ENCODE measurements at places on chromosomes 1 and 21.

DNA sequence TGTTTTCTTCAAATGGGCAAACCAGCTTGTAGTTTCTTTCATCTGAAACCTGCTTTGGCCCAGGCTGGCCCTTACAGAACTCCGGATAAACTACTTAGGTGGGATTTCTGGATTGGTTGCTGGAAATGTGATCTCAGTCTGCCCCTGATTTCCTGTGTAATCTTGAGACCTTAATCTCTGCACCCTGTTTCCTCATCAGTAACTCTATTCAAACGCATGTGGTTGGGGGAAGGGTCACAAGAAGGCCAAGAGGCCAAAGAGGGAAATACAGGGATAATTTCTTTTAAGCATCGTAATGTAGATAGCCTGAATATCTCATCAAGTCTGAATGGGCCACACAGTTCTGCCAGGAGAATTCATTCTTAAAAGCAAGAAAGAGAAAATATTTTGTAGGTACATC, 483.6 kb downstream of the LTN1 start:
- no peak for DNase-seq

DNA sequence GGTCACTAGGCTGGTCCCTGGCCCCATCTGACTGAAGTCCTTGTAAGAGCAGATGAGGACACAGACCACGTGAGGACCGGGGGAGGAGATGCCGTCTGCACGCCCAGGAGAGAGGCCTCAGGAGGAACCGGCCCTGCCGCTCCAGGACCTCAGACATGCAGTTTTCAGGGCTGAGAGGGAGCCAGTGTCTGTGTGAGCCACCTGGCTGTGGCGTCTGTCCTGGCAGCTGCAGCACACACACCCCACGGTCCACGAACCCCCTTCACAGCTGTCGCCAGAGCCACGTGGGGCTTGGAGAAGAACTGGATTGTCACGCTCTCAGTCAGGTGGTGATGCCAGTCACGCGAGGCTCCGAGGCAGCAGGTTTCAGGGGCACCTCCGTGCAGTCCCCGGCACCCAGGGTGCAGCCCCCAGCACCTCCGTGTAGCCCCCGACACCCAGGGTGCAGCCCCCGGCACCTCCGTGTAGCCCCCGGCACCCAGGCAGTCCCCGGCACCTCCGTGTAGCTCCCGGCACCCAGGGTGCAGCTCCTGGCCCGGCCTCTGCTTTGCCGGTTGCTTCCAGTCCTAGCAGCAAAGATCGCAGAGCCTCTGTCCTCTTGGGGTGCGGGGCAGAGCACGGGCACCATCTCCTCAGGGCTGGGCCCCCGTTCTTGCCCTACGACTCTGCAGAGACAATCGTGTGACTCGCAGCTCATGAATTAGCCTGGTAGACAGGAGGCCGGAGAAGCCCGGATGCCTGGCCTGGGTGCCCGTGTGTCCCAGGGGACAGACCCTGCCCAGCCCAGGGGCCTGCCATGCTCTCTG, 19.0 kb upstream of the SUMO3 start:
- DNase-seq = no peak

- no peak for DNase-seq
Observed at GRCh38 chr1:12447849-12448312, 170.1 kb downstream of the DHRS3 start.

- no peak for DNase-seq
Observed at GRCh38 chr1:51605961-51606723, 10.8 kb upstream of the OSBPL9 start.

DNA sequence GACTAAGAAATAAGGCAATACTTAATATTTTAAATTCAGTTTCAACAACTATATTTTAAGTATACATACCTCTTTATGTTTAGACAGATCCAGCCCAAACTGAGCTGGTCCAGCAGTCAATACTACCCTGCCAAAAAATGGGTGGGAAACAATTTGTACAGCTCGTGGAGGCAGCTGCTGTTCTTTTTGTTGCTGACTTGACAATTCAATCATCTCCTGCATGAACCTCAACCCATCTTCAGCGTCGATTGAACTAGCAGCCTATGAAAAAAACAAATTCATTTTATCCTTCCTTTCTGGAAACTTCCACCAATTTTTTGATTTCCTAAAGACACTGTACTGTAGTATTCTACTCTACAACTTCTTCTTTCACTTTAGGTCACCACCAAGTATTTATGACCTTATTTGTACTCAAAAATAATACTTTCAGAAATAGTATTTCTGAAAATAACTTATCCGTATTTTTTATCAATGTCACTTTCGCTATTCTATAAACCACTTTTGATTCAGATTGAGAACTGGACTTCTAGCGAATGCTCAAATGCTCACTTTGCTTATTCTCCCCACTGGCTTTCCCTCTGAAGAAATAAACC, 46.5 kb downstream of the EDEM3 start:
- DNase-seq = no peak

GRCh38 chr1:104172243-104172681, 422.6 kb downstream of the AMY1C start:
- no peak for DNase-seq

GRCh38 chr1:13968361-13968760, 268.4 kb downstream of the PRDM2 start:
- no peak for DNase-seq

DNA sequence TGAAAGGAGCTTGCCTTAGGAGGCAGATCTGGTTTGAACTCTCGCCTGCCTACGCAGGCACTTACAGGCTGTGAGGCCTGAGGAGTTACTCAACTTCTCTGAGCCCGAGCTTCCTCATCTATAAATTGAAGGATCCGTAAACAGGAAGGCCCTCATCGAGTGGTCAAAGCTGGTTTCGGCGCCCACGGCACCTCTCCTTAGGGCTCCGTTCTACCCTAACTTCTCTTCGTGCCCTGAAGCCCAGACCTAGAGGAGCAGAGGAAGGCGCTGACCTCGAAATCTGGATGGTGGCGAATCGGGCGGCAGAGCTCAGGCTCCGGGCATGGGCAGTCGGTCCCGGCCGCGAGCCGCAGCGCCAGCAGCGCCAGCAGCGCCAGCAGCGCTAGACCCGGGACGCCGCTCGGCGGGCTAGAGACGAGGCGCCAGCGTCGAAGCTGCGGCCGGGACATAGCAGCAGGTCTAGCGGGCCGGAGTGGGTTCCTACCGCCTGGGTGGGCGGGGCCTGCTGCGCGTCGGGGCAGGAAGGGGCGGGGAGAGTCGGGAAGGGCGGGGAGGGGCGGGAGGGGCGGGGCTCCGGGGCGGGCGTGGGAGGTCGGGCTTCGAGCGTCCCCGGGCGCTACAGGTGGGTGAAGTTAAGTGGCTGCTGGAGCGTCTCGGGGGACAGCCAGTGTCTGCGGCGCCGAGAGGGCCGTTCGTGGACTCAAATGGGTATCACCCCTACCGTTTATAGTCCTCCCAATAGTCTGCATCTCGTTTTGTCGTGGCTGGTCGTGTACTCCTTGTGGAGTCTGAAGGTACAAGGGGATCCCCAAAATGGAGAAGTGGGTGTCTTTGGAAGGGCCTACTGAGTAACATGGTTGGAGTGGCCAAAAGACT, at the start of gene CTBS:
Gene CTBS (minus strand): TSS at position 474 of the 876 bp plus-strand sequence. CDS start 25 bp downstream, at position 449.
- DNase-seq = peak; percentile 81

DNA sequence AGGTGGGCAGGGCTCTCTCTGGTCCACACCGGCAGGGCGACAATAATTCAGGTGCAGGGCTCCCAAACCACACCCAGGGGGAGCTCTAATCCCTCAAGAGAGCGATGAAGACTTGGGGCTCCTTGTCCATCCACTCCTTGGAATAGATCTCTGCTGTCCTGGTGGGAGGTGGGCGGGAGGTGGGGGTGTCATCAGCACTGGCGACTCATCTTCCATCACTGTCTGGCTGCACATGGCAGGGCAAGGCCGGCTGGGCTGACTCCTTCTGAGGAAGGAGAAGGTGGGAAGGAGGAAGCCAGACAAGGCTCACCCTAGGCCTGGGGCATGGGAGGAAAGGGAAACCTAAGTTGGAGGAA, 29.3 kb downstream of the TNNT2 start:
- no peak for DNase-seq

DNA sequence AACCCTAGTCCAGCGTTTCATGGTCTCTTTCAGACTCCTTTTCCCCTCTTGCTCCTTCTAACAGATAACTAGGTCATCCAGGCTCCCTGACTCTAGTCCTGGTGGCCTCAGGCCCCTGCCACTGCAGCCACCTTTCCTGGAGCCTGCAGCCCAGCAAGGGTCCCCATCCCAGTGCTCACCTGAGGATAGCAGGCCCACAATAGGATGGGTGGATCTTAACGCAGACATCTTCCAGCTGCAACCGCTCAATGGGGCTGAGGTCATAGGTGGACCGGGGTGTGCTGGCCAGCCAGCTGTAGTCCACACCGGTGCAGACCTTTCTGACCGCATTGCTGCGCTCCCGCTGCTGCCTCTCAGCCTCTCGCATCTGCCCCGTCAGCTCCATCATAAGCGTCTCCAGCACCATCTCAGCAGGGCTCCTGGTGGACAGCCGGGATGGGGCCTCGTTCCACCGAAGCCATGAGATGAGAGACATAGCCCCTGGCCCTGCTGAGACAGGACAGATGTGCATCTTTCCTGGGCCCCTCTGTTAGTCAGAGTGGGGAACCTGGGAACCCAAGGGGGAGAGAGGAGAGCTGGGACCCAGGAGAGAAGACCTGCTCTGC, 10.9 kb downstream of the RD3 start:
- DNase-seq = no peak

GRCh38 chr21:15197696-15198095, 132.9 kb upstream of the NRIP1 start:
- no peak for DNase-seq

DNA sequence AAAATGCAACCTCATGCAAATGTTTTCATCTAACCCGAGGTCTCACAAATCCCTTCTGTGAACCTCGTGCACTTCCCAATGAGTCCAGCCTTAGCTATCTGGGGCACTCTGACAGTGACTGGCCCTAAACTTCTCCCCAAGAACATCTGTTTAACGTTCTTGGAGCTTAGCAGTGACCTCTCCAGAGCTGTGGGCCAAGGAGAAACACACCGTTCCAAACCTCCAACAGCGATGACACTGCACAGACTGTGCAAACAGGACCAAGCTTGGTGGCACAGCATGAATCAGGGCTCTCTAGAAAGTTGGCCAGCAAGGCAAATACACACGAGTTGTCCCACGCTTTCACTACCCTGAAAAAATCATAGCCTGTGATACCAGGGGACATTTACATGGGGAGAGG, 15.8 kb downstream of the BEND5 start:
- no peak for DNase-seq

- DNase-seq = no peak
Observed at GRCh38 chr1:3566951-3567804, 44.1 kb downstream of the MEGF6 start.

GRCh38 chr1:154429118-154429517, 24.0 kb downstream of the IL6R start:
- no peak for DNase-seq

- no peak for DNase-seq
Observed at GRCh38 chr1:223788746-223789415, 56.9 kb downstream of the TP53BP2 start.

GRCh38 chr21:16533692-16534407, 804.1 kb downstream of the USP25 start:
- DNase-seq = no peak

DNA sequence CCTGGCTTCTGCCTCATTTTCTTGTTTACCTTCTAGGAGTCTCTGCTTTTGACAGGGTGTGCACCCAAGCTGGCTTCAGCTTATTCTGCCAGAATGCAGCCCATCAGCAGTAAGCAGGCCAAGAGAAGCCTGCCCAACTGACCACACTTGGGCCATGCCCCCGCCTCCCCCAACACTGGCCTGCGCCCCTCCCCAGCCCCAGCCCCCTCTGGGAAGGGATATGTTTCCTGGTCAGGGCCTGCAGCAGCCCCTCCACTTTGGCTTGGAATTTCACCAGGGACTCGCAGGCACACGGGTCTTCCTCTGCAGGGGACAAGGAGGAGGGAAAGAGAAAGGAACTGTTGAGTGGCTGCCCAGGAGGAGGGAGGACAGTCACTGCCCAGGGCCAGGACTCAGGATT, 9.4 kb downstream of the MATN1 start:
- no peak for DNase-seq

- DNase-seq = no peak
Observed at GRCh38 chr1:245683676-245684075, 528.9 kb downstream of the KIF26B start.

DNA sequence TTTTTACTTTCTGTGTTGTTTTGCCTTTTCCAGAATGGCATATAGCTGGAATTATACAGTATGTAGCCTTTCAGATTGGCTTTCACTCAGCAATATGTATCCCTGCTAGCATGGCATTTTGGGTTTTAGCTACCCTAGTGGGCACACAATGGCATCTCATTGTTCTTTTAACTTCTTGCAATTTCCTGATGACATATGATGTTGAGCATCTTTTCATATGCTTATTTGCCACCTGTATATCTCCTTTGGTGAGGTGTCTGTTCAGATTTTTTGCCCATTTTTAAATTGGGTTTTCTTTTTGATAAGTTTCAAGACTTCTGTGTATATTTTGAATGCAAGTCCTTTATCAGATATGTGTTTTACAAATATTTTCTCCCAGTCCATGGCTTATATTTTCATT, 14.0 kb downstream of the TSEN15 start:
- DNase-seq = no peak

DNA sequence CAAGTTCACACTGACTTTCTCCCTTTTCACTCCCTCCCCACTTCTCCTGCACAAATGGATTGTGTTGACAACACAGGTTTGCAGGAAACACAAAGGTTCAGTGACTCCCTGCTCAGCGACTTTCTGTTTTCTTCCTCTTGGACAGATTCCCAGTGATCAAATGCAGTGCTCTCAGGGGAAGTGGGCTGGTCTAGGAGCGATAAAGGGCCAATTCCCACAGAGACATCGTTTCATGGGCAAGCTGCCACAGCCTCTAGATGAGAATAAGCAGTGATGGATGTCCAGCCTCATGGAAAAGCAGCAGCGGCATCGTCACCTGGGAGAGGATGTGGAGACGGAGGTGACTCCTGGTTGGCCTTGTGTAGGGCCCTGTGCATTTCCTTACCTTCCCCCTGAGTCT, 30.6 kb downstream of the FYB2 start:
- DNase-seq = no peak

DNA sequence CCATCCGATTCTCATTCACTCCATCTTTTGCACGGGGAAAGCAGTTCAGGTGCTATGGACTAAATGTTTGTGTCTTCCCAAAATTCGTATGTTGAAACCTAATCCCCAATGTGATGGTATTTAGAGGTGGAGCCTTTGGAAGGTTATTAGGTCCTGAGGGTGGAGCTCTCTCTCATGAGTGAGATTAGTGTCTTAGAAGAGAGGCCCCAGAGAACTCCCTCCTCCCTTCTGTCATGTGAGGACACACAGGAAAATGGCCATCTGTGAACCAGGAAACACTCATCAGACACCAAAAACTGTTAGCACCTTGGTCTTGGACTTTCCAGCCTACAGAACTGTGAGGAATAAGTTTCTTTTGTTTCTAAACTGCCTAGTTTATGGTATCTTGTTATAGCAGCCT, 15.8 kb upstream of the CCDC190 start:
- DNase-seq = no peak

- DNase-seq = no peak
Observed at GRCh38 chr1:38760562-38760961, 99.0 kb downstream of the RRAGC start.

Measured in stimulated activated CD4-positive, alpha-beta T cell treated with anti-CD3 and anti-CD28 coated beads, TNF-alpha, amount 100 ng/mL, for 1 hour (primary cell).